Activated naive CD8-positive, alpha-beta T cell treated with anti-CD3 and anti-CD28 coated beads, Interleukin-2, amount 10 ng/mL, durations not matched to agents 7 days and 5 days (primary cell): ENCODE measurements at places on chromosomes 6 and 20. TPM values are rescaled to one million over a fixed set of nuclear protein-coding genes. Genes with fewer than 3 reads are reported as not detected.

- no peaks in the 10 kb centered on the region for H3K36me3 ChIP-seq
- H3K4me3 ChIP-seq, result no peak overlapping the region
- H3K27me3 ChIP-seq, result peaks cover 10% of the 10 kb centered on the region
- no peaks in the 10 kb centered on the region for H3K4me1 ChIP-seq
- no peak for DNase-seq
These were observed 73.3 kb downstream of the SLC22A23 start for GRCh38 chr6:3383525-3383924.

DNA sequence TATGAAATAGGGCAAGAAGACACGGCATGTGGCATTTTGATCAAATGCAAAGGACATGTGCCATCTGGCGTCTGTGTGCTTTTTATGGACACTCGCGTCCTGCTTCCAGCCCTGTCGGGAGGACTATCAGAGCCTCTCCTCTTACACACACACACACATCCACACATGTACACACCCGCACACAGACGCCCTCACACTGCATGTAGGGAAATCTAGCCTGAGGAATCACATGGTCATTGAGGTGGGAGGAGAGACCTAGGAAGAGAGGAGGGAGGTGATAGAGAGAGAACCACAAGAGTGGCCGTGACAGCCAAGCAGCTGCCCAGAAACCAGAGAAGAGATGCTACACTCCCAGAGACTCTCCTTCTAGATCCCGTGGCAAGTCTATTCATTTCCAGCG is 105.9 kb upstream of the CDYL start:
- H3K4me1 ChIP-seq, result no peaks in the 10 kb centered on the region
- H3K4me3 ChIP-seq, result no peak overlapping the region
- H3K27ac ChIP-seq, result no peak overlapping the region
- no peaks in the 10 kb centered on the region for H3K27me3 ChIP-seq

DNA sequence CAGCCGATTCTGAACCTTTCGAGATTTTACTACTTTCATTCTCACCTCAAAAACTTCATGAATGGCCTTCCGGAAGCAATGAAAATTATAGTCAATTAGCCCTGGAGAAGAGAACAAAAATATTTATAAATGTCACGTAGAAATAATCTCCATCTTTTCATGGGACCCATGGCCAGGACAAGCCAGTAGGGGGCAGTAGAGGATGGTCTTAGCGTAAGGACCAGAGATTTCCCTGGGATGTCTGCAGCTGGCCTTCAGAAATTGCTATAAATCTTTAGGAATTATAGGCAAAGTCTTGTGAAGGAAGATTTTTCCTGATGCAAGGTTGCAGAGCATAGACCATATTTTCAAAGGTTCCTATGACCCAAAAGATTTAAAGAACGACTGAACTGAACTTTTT is 15.6 kb upstream of the UBE2J1 start:
- H3K36me3 ChIP-seq, result no peaks in the 10 kb centered on the region
- peaks cover 26% of the 10 kb centered on the region for H3K4me1 ChIP-seq
- H3K27me3 ChIP-seq, result no peaks in the 10 kb centered on the region

GRCh38 chr6:115863211-115863610 is 197.5 kb downstream of the FRK start:
- no peak overlapping the region for H3K27ac ChIP-seq
- DNase-seq, result no peak
- H3K4me1 ChIP-seq, result no peaks in the 10 kb centered on the region
- peaks cover 2% of the 10 kb centered on the region for H3K27me3 ChIP-seq
- no peak overlapping the region for H3K4me3 ChIP-seq
- H3K36me3 ChIP-seq, result no peaks in the 10 kb centered on the region

DNA sequence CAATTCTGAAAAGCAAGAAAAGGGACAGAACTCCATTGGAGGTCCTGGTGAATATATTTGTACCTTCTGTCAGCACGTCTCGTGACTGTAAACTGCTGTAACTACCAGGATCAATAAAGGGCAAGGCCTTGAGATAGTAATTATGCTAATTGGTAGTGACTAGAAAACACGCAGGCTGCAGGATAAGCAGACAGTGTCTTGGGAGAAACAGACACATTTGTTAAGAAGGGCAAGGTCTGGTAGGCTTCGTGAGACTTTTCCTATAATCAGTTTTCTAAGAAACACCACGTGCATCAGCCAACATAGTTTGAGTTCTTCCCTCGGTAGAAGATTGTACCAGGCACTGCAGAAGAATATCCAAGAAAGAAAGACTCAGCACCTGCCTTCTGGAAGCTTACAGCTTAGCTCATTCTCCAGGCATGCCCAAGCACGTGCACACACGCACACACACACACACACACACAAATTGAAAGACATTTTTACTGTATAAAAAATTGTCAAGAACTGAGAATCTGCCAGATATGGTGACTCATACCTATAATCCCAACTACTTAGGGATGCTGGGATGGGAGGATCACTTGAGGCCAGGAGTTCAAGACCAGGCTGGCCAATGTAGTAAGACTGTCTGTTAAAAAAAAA is 167.0 kb upstream of the SASH1 start:
- no peak overlapping the region for H3K4me3 ChIP-seq
- H3K4me1 ChIP-seq, result no peaks in the 10 kb centered on the region
- peaks cover 5% of the 10 kb centered on the region for H3K27me3 ChIP-seq
- H3K27ac ChIP-seq, result no peak overlapping the region
- no peaks in the 10 kb centered on the region for H3K36me3 ChIP-seq

DNA sequence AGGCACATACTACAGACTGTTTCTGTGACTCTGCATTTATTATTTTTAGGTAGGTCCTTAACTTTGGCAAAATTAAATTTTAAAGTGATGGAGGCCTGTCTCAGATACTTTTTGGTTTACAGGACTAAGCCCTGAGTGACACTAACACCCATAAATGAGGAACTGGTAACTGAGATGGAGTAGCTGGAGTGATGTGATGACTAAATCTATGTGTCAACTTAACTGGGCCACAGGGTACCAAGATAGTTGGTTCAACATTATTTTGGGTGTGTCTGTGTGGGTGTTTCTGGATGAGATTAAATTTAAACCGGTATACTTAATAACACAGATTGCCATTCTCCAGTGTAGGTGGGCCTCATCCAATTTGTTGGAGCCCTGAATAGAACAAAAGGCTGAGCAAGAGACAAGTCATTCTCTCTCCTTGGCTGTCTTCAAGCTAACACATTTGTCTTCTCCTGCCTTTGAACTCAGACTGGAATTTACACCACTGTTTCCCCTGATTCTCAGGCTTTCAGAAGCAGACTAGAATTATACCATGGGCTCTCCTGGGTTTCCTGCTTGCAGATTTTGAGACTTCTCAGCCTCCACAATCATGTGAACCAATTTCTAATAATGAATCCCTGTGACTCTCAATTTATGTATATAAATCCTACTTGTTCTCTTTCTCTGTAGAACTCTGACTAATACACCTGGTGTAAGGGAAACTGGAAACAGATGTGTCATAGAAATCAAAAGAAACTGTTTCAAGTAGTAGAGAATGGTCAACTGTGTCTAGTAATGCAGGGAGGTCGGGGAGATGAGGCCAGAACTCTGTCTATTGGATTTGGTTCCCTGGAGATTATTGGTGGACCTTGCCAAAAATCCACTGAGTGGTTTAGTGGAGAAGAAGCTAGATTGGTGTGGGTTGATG is 579.2 kb downstream of the EPM2A start:
- H3K4me1 ChIP-seq, result no peaks in the 10 kb centered on the region
- peaks cover 2% of the 10 kb centered on the region for H3K27me3 ChIP-seq
- H3K27ac ChIP-seq, result no peak overlapping the region
- H3K36me3 ChIP-seq, result no peaks in the 10 kb centered on the region

GRCh38 chr6:168838037-168838399 is 397.0 kb downstream of the SMOC2 start:
- peaks cover 4% of the 10 kb centered on the region for H3K27me3 ChIP-seq
- peaks cover 6% of the 10 kb centered on the region for H3K36me3 ChIP-seq
- DNase-seq, result no peak

DNA sequence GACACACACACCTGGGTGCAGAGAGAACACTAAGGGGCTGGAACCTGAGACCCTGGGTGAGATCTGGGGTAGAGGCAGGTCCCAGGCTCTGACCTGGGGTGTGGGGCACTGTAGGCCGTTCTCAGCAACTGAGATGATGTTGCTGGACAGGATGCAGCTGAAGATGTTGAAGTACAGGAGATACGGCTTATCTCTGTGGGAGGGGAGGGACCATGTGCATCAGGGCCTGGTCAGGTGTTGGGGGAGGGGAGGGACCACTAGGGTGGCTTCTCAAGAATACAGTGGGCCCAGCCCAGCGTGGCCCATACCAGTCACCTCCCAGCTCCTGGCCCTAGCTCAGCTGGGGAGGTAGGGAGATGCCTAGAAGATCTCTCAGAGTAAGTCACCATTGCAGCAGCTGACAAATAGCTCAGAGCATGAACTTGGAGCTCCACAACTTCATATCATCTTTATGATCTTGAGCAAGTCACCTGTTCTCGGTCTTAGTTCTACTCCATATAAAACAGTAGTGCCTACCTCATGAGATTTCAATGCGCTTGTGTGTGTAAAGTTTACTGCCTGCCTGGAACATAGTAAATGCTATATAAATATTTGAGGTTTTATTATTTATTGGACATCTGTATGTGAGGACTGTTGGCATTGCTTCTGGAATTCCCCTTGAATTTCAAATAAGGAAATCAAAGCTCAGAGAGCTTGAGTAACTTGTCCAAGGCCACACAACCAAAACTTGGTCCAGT is 3.8 kb downstream of the SLC44A4 start:
- peaks cover 8% of the 10 kb centered on the region for H3K4me1 ChIP-seq
- no peak overlapping the region for H3K27ac ChIP-seq
- H3K4me3 ChIP-seq, result no peak overlapping the region
- peaks cover 6% of the 10 kb centered on the region for H3K27me3 ChIP-seq

GRCh38 chr6:27283279-27283678 is 28.8 kb downstream of the POM121L2 start:
- DNase-seq, result no peak
- H3K4me1 ChIP-seq, result peaks cover 24% of the 10 kb centered on the region
- H3K27ac ChIP-seq, result peak overlapping the region; percentile 74

DNA sequence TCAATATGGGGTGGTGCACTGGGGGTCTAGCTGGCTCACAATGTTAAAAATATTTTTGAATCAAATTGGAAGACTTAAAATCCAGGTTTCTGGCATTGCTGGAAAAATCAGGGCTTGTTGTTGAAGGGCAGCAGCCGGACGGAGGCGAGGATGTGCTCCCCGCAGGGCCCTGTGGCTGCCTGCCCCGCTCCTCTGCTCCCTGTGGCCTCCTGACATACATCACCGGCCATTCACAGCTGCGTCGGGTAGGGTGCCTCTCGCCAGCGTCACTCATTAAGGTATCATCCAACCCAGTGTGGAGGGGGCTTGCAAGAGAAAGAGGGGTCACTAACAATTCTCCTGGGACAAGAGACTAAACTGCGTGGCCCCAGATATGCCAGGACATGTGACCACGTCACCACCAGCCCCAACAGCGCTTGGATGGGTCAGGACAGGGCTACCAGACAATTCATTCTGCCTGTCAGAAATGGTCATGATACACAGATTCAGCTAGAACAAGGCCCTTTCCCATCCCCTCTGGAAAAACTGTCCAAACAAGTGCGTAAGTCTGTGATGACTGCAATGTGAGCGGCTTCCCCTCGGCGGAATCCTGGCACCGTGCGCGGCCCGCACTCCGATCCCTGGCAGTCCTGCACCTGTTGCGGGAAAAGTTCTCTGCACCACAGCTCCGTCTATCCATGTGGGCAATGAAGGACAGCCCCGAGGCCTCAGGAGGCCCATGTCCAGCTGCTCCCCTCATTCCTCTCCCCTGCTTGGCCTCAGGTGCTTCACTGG is 12.0 kb downstream of the GATA5 start:
- no peak overlapping the region for H3K27ac ChIP-seq
- no peaks in the 10 kb centered on the region for H3K36me3 ChIP-seq
- DNase-seq, result no peak
- no peaks in the 10 kb centered on the region for H3K4me1 ChIP-seq

GRCh38 chr6:123830120-123830519 is 26.5 kb downstream of the NKAIN2 start:
- no peaks in the 10 kb centered on the region for H3K36me3 ChIP-seq
- no peaks in the 10 kb centered on the region for H3K4me1 ChIP-seq
- H3K27me3 ChIP-seq, result peaks cover 4% of the 10 kb centered on the region
- no peak overlapping the region for H3K4me3 ChIP-seq
- no peak overlapping the region for H3K27ac ChIP-seq

DNA sequence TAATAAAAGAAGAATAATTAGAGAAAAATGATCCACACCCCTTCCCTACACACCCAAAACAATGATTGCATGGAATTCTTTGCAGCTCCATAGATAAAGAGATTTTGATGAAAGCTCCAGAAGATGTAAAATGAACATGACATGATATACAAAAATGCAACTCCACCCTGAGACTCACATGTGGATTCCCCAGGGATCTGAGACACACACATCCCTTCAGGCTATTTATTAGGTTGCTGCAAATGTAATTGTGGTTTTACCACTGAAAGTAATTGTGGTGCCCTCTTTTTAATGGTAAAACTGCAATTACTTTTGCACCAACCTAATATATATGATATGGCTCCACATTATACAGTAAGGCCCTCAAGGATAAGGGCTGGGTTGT is 40.4 kb upstream of the TBC1D7 start:
- H3K27me3 ChIP-seq, result peaks cover 5% of the 10 kb centered on the region
- H3K4me1 ChIP-seq, result peaks cover 2% of the 10 kb centered on the region
- no peak overlapping the region for H3K27ac ChIP-seq
- no peak for DNase-seq
- no peak overlapping the region for H3K4me3 ChIP-seq

DNA sequence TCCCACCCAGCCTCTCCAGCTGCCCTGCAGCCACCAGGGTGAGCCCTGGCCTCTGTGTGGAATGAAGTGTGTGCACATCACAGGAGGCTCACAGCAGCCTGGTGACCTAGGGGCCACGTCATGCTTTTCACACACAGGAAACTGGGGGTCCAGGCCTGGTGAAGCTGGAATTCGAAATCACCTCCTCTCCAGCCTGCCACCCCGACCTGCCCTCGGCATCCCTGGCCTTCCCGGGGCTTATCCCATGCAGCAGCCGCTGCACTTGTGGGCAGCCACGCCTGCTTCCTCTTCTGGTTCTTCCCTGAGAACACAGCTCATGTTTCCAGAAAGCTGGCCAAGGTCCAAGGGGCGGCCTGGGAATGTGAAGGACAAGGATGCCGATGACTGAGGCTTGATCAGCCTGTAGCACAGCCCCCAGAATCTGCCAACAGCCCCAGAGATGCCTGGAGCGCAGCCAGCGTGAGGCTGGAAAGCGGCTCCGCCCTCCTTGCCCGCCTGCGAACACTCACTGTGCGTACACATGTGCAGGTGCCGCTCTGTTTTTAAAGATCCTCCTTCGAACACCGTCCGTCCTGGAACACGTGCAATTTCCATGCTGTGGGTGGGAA is 4.2 kb upstream of the NTSR1 start:
- H3K36me3 ChIP-seq, result no peaks in the 10 kb centered on the region
- H3K27me3 ChIP-seq, result peaks cover 21% of the 10 kb centered on the region
- no peak for DNase-seq

FAM110A gene
- 44.5 TPM for total RNA-seq

FOXO3 gene
- total RNA-seq, result 21.2 TPM

VSTM2L gene
- total RNA-seq, result not detected

POPDC3 gene
- not detected for total RNA-seq

RIN2 gene
- 0.25 TPM for total RNA-seq

TRIM15 gene
- not detected for total RNA-seq

SMLR1 gene
- total RNA-seq, result not detected

CLPSL1 gene
- total RNA-seq, result not detected

HSPA1L gene
- total RNA-seq, result 3.3 TPM

OR2H2 gene
- not detected for total RNA-seq

MOXD1 gene
- not detected for total RNA-seq

BRPF3 gene
- 23.7 TPM for total RNA-seq
